ENCODE measurements at places on chromosomes 3 and 15.

DNA sequence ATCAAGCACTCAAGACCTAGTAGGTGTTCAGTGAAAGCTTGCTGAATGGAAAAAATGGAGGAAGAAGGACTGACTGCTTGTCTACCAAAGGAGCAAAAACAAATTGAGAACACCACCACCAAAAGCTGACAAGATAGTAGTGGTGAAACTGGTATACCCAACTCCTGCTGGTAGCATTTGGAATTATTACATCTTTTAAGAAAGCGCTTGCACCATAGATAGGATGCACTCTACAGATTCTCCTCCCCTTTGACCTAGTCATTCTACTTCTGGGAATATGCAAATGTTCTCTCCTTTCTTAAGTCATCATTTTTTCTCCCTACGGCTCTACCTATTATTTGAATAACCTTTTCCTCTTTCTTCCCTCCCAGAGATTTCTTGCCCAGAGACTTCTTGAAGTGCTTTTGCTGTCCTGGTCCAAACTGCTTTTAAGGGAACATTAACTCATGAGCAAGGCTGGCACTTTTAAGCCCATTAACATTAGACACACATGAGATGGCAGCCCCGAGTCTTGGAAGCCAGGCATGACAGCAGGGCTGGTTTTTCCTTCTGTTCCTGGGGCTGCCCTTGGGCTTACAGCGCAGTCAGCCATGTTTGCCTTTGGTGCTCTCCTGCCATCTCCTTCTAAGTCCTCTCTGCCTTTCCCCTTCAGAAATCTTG is 75.0 kb upstream of the TLE3 start:
- DNase-seq: no peak

DNA sequence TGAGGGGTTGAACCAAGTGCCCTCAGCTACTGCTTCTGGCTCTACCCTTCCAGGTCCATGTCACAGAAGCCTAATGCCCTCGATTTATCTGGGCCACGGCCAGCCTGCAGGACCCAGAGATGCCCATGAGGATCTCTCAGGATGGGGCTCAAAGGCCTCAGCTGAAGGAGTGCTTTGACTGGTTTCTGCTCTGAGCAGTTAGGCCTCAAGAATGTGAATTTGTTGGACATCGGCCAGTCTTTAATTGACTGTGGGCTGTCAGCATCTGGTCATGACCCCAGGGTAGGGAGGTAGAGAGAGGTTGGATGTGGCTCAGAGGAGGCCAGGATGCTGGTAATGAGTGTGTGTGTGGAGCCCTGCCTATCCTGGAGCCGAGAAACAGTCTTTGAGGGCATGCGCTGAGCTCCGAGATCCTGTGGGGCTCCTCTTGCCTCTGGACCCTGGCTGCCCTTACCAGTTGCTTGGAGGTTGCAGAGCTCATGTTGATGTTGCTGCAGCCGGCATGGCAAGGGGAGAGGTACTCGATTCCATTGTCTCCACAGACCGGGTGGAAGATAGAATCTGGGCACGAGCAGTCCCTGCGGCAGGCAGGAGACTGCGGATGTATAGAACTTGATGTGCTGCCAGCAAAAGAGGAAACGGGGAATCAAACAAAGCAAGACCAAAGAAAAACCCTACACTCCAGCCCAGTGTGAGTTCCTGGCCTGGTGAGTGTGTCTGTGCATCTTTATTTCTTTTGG is 49.1 kb upstream of the RAB6B start:
- no peak for DNase-seq

GRCh38 chr3:148931574-148931973 is 59.8 kb upstream of the GYG1 start:
- DNase-seq: no peak

DNA sequence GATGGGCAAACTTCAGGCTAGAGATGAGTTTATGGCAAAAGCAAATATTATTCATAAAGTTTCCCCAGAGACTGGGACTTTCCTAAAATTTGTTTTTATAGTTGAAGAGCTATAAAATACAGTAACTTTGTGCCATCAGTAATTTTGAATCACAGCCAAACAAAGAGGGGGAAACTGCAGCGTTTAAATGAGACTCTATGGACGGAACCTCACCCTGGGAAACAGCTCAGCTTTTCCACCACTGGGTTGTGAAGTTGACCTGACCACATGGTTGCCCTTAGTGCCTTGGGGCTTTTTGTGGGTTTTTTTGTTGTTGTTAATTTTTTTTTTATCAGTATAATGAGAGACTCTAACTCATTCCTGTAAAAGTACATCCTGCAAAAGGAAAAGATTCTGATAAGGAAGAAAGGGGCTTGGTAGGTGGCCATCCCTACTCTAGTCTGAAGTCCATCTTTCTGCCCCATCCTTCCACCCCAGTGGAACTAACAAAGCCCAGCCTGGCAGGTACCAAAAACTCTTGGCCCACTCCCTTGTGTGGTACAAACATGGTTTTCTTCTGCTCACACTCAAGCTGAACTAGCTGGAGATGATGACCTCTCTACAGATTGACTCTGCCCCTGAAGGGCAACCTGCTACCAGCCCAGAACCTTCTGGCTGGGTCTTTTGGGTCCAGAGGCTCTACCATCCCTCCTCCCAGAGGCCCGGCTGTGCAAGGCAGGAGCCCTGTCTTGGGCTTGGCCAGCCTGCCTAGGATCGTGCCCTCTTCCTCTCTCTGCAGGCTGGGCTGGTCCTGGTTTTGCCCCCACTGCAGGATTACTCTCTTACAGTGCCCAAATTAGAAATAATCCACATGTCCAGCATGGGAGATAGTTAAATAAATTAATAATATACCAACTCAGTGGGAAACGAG is 41.2 kb downstream of the RLBP1 start:
- no peak for DNase-seq

- no peak for DNase-seq
These were observed 80.4 kb downstream of the CHRD start for GRCh38 chr3:184460276-184460675.
